ENCODE measurements at places on chromosomes 11 and 22.
A peak's percentile ranks its signal among the peaks of the same experiment; 100 is the strongest.

GRCh38 chr11:86977441-86978050 lies 22.4 kb upstream of the FZD4 start:
- no peak for DNase-seq

GRCh38 chr11:61969838-61970662 lies 2.6 kb upstream of the FTH1 start:
- peak; percentile 91 for DNase-seq

DNA sequence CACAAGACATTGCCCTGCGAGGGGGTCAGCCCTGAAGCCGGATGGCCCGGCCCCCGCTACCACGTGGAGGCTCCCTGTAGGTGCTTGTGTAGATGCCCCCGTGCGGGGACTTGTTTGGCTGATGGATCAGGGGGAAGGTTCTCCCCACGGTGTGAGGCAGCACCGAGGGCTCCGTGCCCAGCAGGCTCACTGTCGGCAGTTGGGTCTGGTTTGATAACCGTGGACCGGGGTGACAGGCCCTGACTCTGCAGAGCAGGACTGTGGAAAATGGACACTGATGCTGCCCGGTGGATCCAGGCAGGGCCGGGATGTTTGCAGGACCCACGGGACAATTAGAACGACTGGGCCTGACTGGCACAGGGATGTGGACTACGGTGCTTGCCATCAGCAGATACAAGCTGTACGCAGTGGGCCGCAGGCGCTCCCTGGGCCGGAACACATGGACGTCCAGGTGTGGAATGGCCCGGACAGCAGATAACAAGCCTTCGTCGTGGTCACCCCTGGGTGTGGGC lies 19.0 kb downstream of the KCNQ1 start:
- no peak for DNase-seq

GRCh38 chr11:8365216-8365941 lies 101.7 kb upstream of the LMO1 start:
- no peak for DNase-seq

DNA sequence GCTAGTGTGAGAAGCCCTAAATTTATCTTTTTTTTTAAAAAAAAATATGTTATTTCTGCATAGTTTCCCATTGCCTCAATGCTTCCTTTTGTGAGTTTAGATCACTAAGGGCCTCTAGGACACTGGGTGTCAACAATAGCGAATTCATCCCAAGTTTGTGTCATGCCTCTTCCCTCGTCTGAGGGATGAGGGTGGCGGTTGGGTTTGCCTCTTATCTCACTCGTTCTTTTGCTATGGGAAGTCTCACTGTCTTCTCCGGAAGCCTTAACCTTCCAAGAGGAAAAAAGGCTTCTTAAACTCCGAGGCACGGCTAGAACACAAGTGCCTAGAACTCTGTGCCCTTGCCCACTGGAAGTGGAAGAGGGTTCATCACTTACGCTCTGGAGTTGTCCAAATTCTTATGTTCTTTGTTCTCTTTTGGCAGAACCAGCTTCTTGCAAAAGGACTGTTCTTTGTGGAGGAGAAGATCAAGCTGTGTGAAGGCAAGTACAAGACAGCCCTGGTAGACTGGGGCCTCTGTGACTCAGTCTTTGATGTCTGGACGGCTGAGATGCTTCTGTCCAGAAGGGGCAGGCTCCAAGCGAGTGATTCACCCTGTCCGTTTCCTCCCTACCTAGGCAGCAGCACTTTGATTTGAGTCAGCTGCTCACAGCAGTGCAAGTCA lies 78.5 kb downstream of the TRAF6 start:
- DNase-seq = peak; percentile 62

DNA sequence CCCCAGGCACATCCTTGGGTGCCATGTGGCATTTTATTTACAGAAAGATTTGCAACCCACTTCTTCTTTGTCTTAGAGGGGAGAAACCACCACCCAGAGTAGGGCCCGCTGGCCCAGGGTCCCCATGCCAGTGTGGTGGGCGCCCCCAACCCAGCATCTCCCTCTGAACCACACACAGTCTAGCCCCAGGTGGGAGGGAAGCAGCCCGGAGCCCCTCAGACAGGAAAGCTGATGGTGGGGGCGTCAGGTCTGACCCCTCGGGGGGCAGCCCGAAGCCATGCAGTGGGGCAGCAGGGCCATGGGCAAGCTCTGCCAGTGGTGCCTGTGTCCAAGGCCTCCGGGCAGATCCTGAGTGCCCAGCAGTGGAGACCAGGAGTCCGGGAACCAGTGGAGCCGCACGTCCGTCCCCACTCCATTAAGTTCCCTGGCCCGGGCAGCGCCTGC lies 11.7 kb downstream of the TRPM5 start:
- no peak for DNase-seq

- DNase-seq = no peak
Measured at GRCh38 chr11:113075586-113076095, 114.4 kb downstream of the NCAM1 start.

DNA sequence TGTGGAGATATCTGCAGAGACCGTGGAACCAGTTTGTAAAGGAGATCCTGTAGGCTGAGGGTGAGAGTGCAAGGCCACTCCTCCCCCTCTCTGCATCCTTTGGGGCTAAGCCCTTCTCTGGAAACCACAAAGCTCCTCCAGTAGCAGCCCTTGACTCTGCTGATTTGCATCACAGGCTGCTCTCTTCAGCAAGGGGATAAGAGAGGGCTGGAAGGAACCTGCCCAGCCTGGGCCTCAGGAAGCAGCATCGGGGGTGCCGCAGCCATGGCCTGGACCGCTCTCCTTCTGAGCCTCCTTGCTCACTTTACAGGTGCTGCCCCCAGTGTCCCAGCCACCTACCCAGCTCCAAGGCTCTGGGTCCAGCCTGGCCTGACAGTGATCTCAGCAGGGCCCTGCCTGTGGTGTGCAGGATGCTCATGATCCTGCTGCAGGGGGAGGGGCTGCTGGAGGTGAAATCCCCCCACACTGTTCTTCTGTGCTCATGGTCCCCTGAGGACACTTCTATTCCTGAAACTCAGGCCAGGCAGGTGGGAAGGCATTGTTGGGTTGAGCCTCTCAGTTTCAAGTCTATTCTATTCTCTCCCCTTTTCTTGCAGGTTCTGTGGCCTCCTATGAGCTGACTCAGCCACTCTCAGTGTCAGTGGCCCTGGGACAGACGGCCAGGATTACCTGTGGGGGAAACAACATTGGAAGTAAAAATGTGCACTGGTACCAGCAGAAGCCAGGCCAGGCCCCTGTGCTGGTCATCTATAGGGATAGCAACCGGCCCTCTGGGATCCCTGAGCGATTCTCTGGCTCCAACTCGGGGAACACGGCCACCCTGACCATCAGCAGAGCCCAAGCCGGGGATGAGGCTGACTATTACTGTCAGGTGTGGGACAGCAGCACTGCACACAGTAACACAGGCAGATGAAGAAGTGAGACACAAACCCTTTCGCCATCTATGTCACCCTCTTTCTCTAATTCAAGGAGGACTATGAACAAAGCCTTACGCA lies 68.5 kb upstream of the IGLL5 start:
- DNase-seq = peak; percentile 86

DNA sequence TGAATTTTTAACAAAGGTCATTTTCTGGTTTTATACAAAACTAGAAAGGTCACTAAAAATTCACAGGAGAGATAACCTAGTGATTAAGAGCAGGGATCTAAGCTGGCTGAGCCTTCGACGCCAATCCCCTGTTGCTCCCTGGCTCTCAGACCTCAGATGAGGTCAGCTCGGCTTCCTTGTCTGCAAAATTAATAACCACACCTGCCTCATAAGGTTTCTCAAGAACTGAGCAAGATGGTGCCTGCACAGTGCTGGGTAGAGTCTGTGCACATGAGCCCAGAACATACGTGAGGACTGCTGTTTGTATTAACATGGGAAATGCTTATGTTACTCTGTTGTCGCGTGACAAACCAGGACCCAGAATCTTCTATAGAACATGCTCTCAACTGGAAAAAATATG lies 24.4 kb upstream of the CD5 start:
- no peak for DNase-seq

- no peak for DNase-seq
Measured at GRCh38 chr11:11267312-11267711, 85.7 kb downstream of the CSNK2A3 start.

GRCh38 chr22:42816336-42816735 lies 40.7 kb downstream of the ARFGAP3 start:
- DNase-seq = no peak

DNA sequence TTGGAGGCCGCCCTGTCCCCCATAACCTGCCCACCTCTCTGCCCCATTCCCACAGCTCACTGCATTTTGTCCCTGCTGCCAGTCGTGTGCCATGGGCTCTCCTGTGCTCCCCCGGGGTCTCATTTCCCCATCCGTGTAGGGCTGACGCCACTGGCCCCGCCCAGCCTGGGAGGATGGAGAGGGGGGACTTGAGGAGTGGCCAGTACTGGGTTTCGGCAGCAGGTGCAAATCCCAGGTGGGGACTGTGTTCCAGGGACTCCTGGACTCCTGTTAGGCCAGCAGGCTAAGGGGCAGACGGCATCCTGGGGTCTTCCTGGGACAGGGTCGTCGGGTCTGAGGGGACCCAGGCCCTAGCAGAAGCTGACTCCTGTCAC lies 1.2 kb upstream of the MYO7A start:
- no peak for DNase-seq

GRCh38 chr11:84465040-84465439 lies 1162.1 kb downstream of the DLG2 start:
- no peak for DNase-seq

DNA sequence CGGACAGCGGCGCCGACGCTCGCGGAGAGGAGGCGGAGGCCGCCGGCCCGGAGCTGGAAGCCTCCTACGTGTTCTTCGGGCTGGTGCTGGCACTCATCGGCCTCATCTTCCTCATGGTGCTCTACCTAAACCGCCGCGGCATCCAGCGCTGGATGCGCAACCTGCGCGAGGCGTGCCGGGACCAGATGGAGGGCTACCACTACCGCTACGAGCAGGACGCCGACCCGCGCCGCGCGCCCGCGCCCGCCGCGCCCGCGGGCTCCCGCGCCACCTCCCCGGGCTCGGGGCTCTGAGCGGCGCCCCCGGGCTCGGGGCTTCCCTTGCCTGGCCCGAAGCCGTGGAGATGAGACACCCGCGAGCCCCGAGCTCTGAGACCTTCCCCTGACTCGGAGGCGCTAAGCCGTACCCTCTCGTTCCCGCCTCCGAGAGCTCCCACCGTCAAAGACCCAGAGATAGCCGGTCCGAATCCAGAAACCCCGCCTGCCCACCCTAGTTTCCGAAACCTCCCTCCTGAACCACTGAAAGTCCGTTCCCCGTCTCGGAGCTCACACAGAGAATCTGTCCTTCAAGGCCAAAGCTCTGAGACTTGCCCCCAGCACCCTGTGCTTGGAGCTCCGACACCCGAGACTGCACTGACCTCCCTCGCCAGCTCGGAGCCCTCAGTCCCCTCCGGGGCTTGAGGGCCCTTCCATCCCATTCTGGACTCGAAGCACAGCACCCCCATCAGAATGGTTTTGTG lies 1.5 kb downstream of the TPBGL start:
- DNase-seq = no peak

DNA sequence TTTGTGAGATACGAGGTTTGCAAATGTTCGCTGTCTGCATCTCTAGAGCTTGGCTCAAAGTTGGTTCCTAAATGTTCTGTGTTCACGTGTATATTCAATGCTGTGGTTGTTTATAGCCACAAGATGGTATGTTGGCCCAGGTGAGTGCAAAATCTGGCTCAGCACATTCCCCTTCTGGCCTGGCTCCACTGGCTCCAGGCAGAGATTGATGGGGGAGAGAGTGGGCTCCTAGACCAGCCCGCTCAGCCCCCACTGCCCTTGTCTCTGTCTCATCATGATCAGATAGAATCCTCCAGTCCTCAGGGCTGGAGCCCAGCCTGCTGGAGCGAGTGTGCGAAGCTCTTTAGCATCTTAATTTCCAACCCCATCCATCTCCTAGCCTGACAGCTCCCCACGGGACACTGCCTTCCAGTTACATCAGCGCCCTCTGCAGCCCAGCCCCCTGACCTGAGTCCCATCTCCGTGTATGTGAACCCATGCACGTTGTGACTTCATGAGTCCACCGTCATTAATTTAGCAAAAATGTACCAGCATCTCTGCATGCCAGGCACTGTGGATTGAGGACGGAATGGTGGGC lies 2.0 kb downstream of the P2RX3 start:
- DNase-seq = peak; percentile 62

DNA sequence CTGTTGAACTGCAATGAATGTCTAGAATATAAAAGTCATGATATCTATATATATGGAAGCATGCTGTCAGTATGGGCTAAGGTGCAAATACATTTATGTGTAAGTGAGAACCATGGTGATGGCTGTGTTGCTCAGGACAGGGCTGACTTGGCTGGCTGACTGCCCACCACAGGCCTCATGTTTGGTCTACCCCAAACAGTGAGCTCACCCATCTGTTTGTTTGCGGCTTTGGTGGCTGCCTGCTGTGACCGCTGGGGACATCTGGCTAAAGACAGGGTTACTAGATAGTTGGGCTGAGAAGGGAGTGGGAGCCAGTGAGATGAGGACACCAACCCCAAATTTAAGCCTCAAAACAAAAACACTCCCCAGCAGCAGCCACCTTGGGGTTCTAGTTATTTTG lies 6.3 kb downstream of the CD44 start:
- DNase-seq = peak; percentile 74

DNA sequence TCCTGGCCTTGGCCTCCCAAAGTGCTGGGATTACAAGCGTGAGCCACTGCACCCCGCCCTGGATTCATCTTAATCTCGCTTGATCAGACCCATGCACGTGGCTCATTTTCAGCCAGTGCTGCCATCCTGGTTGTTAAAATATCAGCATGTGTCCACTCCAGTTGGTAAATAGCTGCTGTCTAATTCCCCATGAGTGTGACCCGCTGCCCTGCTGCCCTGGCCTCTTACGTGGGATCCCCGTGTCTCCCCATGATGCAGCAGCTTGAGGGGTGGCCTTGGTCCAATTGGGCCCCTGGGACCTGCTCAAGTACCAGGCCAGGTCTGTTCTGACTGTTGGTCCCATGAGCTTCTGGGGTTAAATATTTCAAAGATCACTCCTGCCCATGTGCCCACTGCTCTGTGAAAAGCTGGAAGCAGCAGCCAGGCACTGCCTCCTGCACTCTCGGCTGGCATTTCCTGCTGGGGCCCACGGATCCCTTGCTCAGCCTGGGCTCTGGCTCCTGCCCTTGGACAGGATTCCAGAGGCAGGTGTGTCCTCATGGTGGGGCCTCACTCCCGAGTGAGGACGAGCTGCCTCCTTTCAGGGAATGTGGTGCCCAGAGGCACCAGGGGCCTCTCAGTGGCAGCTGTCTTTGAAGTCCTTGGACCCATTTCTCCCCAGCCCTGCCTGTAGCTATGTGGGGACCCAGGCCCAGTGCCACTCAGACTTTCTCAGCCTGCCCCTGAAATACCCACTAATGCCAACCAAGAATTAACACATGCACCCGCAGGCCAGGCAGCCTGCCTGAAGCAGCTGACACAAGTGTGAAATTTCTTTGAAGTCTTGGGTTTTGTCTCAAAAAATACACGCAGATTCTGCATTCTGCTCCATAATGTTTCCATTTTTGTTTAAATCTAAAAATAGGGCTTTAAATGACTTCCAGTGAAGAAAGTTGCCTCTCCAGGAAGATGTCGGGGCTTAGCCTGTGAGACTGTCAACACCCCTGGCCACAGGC lies 38.1 kb upstream of the PRDM11 start:
- DNase-seq = no peak

DNA sequence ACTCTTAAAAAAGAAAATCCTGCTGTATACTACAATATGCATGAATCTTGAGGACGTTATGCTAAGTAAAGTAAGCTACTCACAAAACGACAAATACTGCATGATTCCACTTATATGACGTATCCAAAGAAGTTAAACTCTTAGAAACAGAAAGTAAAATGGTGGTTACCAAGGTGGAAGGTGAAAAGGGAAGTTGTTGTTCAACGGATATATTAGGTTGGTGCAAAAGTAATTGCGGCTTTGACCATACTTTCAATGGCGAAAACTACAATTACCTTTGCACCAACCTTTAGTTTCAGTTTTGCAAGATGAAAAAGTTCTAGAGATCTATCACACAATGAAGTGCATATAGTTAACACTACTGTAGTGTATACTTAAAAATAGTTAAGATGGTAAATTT lies 101.8 kb downstream of the FAM168A start:
- no peak for DNase-seq
